SHP77 (cell line): ENCODE measurements at places on chromosomes 11 and 22.
A peak's percentile ranks its signal among the peaks of the same experiment; 100 is the strongest.

GRCh38 chr11:69320756-69321741 is 27.1 kb downstream of the MYEOV start:
- DNase-seq = no peak

- peak; percentile 64 for DNase-seq
Observed at GRCh38 chr11:111604392-111605009, 2.3 kb downstream of the SIK2 start.

GRCh38 chr11:23308041-23308440 is 447.8 kb upstream of the CCDC179 start:
- no peak for DNase-seq

- no peak for DNase-seq
Observed at GRCh38 chr11:73237471-73238290, 19.6 kb downstream of the P2RY2 start.

DNA sequence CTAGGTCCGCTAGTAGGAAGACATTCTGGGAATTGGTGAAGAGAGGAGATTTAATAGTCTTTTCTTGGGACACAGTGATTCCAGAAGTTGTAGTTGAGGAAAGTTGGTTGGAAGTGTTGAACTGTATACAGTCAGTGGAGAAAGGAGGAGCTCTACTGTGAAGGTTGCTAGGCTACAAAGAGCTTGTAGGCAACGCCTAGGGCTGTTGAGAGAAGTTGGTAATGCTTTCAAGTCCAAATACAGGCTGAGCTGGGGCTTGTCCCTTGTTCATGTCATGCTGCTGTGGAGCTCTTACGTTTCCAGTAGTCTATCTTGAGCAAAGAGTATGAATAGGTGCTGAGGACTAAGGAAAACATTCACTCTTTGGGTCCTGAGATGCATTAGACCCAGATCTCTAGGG is 1.1 kb downstream of the TBCEL start:
- DNase-seq = no peak

- DNase-seq = no peak
Observed at GRCh38 chr22:29374401-29374800, 14.0 kb downstream of the AP1B1 start.

GRCh38 chr11:60900673-60901404 is 5.5 kb downstream of the PRPF19 start:
- DNase-seq = no peak

GRCh38 chr22:33726294-33726734 is 194.0 kb downstream of the LARGE1 start:
- no peak for DNase-seq

- no peak for DNase-seq
Observed at GRCh38 chr11:123305601-123306375, 110.7 kb upstream of the CLMP start.

DNA sequence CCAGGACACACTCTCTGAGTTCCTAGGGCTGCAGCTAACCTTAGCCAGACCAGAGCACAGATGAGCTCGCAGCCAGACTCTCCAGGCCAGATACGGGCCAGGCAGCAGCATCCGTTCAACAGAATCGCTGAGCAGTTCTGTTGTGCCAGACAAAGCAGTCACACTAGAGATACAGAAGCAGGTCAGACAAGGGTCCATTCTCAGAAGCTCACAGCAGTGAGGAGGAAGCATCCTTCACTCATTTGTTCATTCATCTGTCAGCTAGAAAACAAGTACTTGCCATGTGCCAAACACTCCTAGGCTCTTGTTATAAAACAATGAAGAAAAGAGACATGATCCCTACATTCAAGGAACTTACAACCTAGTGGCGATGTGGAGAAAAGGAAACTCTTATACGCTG is 2.6 kb downstream of the LMO2 start:
- no peak for DNase-seq

DNA sequence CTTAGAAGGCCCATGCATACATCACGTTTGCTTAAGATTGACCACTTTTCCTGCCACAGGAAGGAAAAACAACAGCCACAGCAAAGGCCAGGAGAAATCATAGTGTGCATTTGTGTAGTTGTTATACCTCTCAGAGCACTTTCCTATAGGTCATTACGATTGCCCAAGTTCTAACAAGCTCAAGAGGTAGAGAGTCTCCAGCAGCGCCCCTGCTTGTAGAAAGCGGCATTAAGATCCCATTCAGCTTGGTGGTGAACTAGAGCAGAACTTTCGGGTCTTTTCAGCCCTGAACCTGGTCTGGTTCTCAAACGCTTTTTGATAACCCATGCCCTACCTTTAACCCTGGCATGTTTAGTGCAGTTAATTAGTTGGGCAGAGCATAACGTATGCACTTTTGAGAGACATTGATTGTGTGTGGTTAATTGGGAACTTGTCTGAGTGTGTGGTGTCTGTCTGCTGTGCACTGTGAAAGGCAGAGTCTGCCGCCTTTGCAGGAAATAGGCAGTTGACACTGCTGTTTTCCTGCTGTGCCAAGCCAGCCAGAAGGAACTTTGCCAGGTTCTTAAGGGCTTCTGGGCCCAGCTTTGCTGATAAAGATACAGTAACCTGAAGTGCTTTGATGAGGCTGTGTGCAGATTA is 109.9 kb upstream of the CLMP start:
- DNase-seq = no peak

- DNase-seq = no peak
Observed at GRCh38 chr11:12029738-12030363, 21.4 kb upstream of the DKK3 start.

DNA sequence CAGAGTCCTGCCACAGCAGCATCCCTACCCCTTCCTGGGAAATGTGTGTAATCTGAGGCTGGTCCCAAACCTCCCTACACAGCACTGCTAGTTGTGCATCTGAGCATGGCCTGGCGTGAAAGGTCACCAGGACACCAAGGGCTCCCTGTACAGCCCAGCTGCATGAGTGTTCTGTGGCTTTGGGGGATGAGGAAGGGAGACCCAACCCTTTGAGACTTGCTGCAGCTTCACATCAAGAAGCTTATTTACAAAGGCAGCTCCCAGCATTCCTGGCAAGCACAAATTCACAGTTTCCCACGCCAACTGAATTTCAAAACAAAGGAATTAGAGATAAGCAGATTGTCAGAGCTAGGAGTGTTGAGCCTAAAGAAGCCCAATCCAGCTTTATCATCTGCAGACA is 32.2 kb downstream of the CSNK2A3 start:
- DNase-seq = no peak

- DNase-seq = no peak
Observed at GRCh38 chr11:86360775-86361395, 13.8 kb upstream of the CCDC81 start.

GRCh38 chr11:92890846-92891245 is 78.6 kb upstream of the MTNR1B start:
- no peak for DNase-seq

- DNase-seq = no peak
Observed at GRCh38 chr11:19027829-19028595, 32.5 kb downstream of the MRGPRX2 start.

DNA sequence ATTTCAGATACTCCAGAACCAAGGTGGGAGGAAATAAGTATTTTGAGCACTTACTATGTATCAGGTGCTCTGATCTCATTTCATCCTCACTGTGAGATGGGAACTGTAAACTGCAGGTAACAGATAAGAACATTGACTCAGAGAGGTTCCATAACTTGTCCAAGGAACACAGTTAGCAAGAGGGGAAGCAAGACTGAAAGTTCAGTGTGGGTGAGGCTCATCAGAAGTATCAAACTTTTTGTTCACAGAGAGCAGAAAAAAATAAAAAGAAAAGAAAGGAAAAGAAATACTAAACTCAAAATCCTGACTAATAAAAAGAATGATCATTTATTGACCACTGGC is 37.1 kb downstream of the RAB30 start:
- DNase-seq = no peak

DNA sequence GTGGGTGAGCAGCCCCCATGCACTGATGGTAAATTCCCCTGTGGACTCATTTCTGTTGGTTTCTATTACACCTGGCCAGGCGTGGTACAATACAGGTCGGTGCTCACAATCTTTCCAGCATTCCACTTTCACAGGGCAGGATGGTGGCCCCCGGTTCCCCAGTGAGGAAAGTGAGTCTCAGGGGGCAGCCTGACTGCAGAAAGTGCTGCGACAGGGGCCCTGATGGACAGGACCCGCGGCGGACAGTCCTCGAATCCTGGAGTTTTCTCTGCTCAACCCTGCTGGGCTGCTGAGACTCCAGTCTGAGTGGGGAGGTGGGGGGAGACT is 3.1 kb upstream of the PGGHG start:
- DNase-seq = no peak

GRCh38 chr22:30375312-30375849 is 11.8 kb downstream of the RNF215 start:
- DNase-seq = no peak

GRCh38 chr22:45546333-45547015 is 43.8 kb downstream of the FBLN1 start:
- DNase-seq = no peak

- no peak for DNase-seq
Observed at GRCh38 chr11:35541621-35542375, 16.4 kb upstream of the PAMR1 start.

- peak; percentile 67 for DNase-seq
Observed at GRCh38 chr11:15714641-15715399, 600.1 kb downstream of the INSC start.

- DNase-seq = no peak
Observed at GRCh38 chr11:47967577-47968525, 12.5 kb upstream of the PTPRJ start.

DNA sequence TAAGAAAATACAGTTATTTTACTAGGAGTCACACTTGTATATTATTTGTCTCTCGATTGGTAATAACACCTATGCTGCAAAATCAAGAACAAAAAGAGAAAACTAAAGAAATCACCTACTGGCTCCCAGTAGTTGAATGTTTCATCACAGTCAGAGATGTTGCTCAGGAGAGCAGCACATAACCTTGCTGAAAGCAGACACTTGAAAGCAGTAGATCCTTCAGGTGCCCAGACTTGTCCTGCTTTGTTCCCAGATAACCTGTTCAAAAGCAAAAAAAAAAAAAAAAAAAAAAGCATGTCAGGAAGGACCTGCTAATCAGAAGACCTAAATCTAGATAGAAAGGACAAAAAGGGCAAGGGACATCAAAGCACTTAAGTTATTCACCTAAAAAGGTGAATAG is 1.3 kb downstream of the ALG9 start:
- DNase-seq = no peak

- DNase-seq = no peak
Observed at GRCh38 chr11:31806186-31806927, 4.8 kb downstream of the PAX6 start.

- peak; percentile 7 for DNase-seq
Observed at GRCh38 chr11:3021125-3021524, 29.0 kb upstream of the NAP1L4 start.

DNA sequence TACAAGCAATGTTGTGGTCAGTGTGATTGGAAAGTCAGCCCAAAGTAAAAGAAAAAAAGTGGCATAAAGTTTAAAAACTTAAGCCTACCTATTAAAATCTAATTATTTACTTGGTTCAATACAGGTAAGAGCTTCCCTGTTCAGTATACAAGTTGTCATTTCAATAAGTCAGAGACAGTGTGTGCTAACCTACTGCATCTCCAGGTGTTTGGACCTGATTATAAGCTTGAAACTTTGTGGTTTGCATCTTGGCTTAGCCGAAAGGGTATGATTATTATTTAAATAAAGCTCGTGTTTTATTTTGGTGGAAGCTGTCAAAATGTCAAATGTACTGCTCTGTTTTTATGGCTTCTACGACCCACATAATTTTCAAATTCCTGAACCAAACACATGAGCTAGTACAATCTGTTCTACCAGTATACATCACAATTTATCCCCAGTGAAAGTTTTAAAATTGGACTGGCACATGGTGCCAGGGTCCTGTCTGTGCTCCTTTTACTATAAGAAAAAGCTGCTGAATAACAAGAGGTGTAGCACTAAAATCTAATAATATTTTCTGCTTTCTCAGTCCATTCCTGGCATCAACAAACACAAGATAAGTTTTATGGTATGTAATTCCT is 103.9 kb upstream of the ANO3 start:
- DNase-seq = no peak

DNA sequence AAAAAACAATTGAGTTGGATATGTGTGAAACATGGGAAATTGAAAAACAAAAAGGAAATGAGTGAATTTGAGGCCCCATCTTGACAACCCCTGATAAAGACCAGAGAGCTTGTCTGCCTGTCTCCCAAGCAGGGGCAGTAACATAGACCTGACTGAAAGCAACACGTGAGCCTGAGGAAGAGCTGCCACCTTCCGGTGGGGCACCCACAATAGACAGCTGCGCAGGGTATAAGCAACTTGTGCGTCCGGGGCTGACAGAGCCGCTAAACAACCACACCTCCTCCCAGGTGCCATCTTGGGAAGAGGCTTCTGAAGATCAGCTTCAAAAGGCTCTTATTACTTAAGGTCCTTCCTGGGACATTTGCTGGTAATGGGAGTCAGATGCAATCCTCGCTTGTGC is 166.8 kb downstream of the NTM start:
- DNase-seq = no peak

DNA sequence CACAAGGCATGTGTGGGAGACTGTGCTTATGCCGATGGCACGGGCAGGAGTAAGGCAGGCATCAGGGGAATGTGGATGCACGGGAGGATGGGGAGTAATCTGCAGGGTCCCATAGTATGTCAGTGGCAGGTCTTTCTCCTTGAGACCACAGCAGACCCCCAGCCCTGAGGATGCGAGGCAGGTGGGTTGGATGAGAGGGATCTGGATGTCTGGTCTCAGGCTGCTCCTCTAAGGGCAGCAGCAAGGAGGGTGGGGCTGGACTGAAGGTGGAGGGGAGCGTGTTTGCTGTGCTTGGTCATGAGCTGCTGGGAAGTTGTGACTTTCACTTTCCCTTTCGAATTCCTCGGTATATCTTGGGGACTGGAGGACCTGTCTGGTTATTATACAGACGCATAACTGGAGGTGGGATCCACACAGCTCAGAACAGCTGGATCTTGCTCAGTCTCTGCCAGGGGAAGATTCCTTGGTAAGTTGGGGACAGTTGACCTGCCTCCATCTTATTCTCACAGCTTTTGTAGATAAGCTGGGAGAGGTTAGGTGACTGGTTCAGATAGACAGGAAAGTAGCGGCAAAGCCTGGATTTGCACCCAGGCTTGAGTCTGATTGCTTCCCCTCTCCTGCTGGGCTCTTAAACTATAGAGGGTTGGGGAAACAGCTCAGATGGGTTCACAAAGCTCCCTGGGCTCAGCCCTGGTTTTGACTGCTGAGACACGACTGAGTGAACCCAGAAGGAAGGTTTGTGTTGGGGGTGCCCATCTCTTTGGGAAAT is at the start of gene APOL1:
Gene APOL1, plus strand, starts transcription at position 380 of the 769 bp plus-strand sequence. CDS start 1,823 bp downstream, outside the sequence.
- no peak for DNase-seq

- DNase-seq = no peak
Observed at GRCh38 chr11:126350836-126351235, 4.7 kb upstream of the ST3GAL4 start.
